ENCODE measurements at places on chromosomes 11 and 22.

- no peak for DNase-seq
These were observed 67.9 kb downstream of the PIWIL4 start for GRCh38 chr11:94635072-94635471.

DNA sequence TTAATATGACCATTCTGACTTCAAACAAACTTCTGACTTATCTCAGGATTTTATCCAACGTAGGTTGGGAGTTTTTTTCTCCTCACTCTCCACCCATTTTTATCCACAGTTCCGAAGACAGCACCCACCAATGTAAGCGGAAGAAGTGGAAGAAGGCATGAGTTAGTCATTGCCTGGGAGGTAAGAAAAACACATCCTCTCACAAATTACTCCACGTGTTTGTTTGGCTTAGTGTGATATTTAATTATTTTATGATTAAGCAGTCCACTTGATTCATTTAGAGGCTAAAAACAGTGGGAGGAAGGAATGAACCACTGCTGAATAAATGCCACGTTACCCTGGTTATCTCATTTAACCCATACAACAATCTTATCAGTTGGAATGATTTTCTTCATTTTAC, 389.6 kb upstream of the ARHGAP42 start:
- no peak for DNase-seq

- no peak for DNase-seq
These were observed 31.6 kb upstream of the CECR2 start for GRCh38 chr22:17337639-17338038.

DNA sequence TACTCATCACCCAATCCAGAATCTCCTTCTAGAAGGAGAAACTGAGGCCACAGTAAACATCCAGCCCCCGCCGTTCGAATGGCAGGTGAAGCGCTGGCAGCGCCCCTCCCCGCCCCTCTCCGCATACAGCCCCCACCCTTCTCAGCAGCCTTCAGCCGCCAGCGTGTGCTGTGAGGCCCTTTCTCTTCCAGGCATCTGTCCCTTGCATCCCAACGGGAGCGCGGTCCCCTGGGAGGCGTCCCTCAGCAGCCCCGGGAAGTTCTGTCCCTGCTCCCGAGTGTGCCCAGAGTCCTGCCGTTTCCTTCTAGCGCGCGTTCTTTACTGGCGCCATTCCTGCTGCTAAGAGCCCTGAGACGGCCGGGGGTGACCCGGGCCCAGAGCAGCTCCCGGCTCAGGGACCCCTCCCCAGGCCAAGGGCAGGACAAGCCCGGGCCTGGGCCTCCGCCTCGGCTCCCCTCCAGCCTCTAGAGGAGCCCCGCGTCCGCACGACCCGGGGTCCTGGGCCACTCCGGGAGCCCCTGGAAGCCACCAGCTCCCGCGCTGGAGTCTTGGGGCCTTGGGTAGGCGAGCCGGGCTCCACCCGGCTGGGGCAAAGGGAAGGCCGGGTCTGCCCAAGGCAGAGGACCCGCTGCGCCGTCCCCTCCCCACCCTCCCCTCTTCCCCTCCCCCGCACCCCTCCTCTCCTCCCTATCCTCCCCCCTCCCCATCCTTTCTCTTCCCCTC, 450.4 kb downstream of the OPCML start:
- no peak for DNase-seq

DNA sequence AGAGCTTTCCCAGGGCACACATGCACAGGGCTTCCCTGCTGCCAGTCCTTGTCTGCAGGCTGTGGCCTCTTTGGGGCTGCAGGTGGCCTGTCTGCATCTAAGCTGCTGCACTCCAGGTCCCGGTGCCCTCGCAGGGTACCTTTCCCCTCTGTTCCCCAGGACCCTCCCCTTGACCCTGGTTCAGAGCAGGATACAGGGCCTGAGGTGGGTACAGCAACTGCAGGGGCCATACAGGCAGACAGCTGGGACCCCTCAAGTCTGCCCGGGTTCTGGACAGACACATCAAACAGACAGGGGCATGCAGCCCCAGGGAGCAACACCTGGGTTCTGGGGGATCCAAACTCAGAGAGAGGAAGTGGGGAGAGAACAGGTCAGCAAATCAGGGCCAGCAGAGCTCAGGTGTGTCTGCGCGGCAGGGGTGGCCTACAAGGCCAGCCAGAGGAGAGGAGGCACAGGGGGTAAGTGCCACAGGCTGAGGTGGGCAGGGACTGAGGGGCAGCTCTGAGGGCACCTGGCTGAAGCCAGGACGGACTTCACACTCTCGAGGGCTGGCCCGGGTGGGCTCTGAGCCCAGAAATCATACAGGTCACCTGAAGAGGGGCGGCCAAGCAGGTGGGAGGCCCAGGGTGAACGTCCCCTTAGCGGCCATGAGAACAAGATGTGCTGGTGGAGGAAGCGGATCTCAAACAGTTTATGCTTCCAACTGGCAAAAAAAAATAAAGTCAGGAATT, 29.9 kb upstream of the COMT start:
- no peak for DNase-seq

GRCh38 chr11:76788661-76789442, 5.7 kb downstream of the TSKU start:
- DNase-seq, result no peak

DNA sequence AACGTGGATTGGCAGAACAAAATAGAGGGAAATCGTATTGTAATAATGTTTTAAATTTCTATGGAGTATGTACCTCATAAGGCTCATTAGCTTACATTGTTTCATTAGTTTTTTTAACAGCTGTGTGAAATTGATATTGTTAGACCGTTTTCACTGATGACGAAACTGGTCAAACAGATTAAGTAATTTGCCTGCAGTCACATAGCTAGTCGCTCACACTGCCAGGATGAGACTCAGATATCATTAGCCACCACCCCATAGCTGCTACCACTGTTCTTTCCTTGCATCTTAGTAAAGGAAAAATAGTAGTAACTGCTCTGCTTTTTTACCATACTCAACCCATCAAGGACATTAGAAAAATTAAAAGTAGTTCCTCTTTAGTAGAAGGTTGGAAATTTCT, 64.0 kb downstream of the DKK3 start:
- no peak for DNase-seq

DNA sequence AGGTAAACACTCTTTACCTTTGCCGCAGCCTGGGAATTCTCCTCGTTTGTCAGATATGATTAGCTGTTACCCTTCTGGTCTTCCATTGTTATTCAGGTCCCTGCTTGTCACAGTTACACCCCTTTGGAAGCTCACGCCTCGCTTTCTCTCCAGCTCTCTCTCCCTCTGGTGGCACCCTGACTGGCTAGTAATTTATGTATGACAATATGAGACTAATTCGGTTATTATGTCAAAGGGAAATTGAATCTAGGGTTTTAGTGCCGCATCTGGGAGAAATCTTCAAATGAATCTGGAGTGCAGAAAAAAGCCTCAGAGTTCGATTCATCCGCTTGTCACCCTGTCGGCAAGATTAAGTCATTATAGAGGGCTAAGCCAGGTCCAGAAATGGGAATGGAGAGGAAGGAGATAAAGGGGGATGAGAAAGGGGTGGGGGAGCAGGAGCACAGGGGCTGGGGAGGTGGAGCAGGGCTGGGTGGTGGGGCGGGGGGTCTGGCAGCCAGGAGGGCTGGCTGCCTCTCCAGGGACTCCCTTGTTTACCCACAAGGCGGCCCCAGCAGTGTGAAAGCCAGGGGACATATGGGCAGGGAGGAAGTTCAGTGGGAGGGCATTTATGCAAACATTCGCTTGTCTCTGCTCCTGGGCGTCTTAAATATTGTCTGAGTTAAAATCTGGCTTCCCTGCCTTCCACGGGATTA, 179.0 kb upstream of the NECTIN1 start:
- DNase-seq, result no peak

DNA sequence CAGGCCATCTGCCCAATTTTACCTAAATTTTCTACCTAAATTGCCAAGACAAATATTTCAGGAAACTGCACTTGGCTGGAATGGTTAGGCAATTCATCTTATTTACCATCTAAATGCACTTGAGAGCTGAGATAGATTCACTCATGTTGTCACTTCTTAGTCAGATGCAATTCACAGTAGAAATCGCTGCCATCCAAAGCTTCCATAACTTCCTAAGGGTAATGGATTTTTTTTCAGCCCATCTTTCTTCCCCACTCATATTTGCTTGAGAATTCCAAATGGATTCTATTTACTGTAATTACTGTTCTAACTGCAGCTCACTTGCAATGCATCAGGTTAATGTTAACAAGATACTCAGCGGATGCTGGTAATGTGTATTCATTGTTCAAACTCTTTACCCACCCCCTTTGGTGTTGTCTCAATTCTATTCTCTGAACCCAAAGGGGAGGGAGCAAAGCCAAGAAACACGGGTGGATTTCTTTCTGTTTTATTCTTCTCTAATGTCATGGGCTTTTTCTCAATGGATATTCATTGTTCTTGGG, 96.0 kb downstream of the TENM4 start:
- DNase-seq, result no peak

DNA sequence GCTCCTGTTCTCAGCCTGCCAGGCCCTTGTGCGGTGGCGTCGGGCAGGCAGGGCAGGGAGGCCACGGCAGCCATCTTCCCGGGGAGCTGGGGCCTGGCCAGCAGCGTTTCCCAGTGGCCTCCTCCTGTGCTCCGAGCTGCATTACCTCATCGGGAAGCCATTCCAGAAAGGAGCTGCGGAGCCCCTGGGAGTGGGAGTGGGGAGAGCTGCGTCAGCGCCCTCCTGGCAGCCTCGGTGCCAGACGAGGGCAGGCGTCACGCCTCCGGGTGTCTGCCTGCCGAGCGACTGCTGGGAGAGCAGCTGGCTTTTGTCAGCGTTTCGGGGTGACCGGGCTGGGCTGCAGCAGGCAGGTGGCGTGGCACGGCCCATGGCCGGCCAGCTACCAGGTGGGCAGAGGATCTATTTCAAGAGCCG, 30.9 kb upstream of the WNT7B start:
- no peak for DNase-seq

DNA sequence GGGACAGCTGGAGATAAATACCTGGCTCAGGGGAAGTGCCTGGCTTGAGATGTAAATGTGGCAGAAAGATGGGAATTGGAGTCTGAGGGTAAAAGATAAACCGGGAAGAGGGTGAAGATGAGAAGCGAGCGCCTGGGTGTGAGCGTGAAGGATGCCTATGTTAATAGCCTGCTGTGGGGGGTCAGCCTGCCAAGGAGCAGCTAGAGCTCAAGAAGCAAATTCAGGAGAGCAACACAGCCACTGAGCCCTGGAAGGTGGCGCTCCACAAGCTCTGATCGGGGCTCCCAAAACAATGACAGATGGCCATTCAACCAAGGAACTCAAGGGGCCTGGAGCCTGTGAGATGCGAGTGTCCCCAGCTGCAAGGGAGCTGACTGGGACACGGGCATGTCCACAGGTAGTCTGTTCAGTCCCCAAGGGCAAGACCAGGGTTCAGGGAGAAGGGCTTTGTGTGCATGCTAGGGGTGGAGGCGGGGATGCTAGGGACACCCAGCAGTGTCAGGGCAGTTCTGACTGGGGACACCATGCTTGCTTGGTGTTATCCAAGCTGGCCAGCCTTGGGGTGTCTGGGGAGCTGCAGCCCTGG, 2.8 kb downstream of the GSC2 start:
- DNase-seq, result no peak

- DNase-seq, result no peak
These were observed 6.8 kb downstream of the ALDH3B2 start for GRCh38 chr11:67667490-67668191.

DNA sequence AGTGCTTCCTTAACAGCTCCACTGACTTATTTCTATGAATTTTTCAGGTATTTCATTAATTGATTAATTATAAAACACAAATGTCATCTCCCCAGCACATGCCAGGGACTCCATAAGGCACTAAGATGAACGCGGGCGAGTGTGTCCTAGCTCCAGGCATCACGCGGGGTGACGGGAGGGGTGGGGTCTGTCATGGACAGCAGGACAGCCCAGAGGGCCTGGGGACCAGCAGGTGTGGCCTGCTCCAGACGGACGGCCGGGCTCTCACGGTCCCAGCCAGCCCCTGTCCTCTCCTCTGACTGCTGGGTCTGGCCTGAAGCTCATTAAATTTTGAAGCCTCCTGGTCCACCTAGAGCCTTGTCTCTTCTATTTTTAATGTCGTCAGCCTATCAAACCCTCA, 531.1 kb downstream of the BRD1 start:
- DNase-seq, result no peak

DNA sequence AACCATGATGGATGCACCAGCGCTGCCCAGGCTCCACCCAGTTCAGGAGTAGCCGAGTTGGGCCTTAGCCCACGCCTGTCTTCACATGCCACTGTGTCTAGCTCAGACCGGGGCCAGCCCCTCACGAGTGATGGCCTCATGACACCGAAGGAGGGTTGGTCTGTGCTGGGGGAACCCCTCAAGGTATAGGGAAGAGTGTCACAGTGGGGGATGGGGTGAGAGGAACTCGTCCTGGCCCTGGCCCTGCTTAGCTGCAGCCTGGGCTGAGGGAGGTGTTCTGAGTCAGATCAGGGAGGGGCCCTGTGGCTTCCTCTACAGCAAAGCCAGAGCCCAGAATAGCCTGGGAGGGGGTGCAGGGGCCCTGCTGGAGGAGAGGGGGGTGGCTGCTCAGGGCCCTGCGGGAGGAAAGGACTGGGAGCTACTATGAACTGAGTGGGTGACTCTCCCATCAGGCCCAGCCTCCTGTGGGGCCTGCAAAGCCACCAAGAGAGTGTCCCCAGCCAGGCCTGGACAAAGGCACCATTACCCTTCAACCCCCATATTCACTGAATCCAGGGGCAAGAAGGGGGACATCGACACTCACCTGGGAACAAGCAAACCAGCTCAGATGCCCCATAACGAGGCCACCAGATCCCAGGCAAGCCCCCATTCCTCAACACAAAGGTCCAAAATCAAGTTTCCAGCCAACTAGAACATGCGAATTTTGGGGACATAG, 41.2 kb downstream of the IGLL5 start:
- peak; percentile 11 for DNase-seq
